ENCODE measurements at places on chromosomes 3 and 15.
A peak's percentile ranks its signal among the peaks of the same experiment; 100 is the strongest.

- no peak for DNase-seq
Measured at GRCh38 chr3:152050903-152051302, 177.5 kb downstream of the SUCNR1 start.

DNA sequence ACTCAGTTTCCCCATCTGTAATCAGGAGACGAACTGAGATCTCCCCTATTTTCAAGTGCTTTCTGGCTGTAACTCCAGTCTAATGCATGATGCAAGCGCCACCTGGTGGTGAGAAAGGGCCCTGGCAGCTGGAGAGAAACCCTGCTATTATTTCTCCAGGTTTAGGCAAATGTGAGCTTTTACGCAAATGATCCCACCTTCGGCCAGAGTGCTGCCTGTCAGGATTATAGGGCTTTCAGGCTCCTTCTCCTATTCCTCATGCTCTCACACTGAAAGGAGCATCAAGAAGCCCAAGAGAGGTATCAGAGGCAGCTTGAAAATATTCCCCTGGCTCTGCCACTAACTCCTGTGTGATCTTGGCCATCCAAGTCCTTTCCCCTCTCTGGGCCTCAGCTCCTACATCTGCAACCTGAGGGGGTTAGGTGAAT is 93.9 kb upstream of the RASGRF1 start:
- peak; percentile 58 for DNase-seq

GRCh38 chr15:73081321-73081958 is 29.2 kb downstream of the NEO1 start:
- peak; percentile 50 for DNase-seq

DNA sequence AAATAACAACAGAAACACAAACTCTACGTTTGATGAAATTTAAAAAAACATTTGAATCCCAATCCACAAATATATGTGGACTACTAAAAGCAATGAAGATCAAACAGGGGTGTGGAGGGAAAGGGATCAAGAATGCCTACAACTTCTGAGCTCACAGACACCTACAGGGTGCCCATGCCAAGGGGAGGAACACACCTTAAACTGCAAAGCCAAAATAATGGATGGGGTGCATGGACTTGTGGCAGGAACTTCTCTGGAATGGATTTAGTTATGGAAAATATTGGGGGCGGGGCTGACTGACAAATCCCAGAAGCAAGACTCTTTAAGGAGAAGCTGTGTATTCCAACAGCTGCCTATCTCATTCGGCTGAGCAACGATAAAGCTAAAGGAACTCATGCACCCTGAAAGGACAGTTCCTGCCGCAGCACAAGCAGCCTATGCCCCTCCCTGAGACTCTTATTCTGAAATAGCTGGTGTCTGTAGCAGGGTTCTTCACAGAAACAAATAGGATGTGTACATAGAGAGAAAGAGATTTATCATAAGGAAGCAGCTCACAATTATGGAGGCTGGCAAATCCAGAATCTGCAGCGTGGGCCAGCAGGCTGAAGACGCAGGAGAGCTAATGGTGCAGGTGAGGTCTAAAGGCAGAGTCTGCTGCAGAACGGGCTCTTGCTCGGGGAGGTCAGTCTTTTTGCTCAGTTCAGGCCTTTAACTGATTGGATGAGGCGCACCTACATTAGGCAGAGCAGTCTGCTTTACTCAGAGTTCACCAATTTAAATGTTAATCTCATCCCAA is 24.5 kb upstream of the PLA2G4D start:
- DNase-seq, result no peak

DNA sequence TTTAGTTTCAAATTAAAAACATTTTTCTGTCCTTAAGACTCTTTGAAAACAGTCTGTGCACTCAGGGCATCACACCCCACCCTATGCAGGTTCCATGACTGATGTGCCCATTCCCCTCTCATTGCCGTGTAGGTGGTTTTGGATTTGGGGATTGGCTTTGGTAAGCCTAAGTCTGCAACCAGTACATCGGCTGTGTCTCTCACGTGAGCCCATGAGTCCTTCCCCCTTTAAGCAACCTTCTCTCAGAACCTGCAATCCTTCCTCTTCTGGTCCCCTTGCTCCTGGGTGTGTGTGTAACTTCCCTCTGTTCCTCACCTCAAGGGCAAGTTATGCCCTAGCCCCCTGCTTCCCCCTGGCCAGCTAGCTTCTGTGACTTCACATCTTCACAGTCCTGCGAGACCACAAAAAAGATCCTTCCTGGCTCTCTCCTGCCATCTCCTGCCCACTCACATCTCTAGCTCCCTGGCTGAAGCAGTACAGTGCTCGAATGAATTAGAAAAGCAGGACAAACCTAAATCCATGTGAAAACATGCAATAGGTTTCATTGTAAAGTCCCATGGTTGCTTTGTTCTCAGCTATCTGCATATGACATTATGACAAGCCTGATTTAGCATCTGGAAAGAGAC is 126.7 kb downstream of the UACA start:
- DNase-seq, result no peak

GRCh38 chr3:57128826-57129667 is 36.1 kb downstream of the IL17RD start:
- DNase-seq, result no peak

DNA sequence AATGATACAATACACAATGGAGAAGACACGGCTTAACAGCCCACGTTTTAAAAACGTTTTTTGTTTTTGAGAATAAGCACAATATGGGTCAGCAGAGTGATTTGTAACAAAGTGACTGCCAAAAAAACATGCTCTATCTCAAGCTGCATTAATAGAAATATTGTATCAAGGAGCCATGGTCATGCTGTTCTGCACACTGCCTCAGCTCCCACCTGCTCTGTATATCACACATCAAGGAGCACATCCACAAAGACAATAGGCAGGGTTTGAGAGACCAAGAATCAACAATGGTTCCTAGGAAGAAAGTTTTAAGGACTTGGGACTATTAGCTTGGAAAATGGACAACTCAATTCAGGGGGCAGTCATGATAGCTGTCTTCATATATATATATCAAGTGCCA is 6.3 kb upstream of the BBX start:
- no peak for DNase-seq

DNA sequence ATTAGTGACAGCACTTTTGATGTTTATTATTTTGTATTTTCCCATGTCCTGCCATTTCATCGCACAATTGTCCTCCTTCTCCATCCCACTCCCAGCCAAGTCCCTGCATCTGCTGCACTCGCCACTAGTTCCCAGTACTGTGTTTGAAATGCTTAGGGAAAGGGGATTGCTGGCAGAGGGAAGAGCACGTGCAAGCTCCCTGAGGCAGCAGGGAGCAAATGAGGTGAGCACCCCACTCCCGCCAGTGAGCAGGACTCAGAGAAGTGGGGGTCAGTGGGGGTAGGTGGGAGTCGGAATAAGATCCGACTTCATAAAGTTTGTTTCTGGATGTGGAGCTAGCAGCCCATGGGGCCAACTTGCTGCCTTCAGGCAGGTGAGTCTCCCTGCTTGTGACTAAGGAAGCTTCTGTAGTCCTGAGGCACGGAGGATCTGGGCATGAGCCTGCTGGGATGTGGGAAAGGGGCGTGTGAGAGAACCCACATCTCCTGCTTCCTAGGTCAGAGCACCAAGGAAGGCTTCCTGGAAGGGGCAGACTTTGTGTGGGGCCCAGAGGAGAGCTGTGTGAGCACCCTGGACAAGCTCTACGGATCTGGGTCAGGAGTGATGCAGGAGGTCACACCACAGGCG is 99.7 kb upstream of the TLE3 start:
- DNase-seq, result no peak

DNA sequence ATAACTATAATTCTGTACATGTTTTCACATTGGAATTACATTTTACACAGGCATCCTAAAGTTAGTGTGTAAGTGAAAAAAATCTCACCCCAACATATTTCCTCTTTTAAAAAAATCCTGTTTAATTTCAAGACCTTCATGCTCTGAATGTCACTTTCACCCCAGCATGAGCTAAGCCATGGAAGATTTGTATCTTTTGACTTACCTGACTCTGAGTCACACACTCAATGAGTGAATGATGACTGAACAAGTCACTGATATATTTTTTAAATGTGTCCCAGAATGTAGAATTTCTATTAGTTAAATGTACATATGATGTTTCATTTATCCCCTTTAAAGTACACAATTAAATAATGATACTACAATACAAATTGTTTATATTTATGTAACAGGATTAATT is 199.9 kb upstream of the RBMS3 start:
- no peak for DNase-seq

- DNase-seq, result no peak
Measured at GRCh38 chr3:158494673-158495072, 76.3 kb upstream of the MLF1 start.

DNA sequence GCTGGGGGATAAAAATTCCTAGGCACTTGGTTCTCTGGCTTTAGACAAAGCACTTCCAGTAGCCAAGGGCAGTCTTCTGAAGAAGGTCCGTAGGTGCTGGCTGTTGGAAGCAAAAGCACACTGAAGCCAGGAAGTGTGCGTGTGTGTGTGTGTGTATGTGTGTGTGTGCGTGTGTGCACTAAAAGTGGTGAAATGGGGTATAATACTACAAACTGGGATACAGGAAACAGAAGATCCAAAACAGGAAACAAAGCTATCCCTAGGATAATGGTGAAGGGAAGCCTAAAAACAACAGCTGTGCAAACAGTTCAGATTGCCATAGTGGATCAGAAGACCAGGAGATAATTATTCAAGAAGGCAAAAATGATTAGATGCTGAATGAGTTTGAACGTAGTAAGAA is 103.4 kb downstream of the IL20RB start:
- no peak for DNase-seq

GRCh38 chr3:77256584-77257503 is 216.9 kb downstream of the ROBO2 start:
- no peak for DNase-seq

DNA sequence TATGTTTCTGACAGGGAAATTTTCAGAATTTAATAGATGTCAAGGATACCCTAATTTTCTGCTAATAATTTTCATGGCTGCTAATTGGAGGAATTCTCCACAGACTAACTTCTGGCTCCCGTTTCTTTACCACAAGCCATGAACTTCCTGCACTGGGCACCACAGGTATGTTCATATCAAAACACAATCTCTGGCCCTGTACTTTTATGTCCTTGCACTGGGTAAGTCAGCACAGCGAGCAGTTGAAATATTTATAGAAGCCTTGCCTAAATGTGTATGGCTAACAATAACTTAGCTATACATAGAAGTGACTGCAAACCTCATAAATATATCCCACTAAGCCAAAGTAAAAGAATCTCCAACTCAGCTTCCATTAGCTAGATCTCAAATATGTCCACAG is 246.9 kb downstream of the ZIC1 start:
- no peak for DNase-seq

GRCh38 chr3:26438325-26438940 is 184.1 kb upstream of the LRRC3B start:
- DNase-seq, result no peak

DNA sequence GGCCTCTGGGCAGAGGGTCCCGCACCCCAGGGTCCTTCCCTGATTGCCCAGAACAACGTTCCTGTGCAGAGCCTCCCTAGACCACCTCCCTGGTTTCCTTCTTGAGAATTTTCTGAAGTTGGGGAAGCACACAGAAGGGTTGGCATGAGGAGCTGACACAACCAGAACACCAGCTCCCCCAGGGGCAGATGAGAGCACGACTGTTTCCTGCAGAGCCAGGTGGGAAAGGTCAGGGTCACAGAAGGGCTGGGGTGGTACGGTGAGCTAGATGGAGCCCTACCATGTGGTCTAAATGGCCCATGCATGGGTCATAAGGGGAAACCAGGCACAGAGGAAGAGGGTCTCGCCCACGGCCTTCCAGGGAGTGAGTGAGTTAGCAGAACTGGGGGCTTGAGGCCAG is 10.4 kb downstream of the PPCDC start:
- DNase-seq, result no peak

- DNase-seq, result no peak
Measured at GRCh38 chr15:33569036-33569435, 258.3 kb downstream of the RYR3 start.

DNA sequence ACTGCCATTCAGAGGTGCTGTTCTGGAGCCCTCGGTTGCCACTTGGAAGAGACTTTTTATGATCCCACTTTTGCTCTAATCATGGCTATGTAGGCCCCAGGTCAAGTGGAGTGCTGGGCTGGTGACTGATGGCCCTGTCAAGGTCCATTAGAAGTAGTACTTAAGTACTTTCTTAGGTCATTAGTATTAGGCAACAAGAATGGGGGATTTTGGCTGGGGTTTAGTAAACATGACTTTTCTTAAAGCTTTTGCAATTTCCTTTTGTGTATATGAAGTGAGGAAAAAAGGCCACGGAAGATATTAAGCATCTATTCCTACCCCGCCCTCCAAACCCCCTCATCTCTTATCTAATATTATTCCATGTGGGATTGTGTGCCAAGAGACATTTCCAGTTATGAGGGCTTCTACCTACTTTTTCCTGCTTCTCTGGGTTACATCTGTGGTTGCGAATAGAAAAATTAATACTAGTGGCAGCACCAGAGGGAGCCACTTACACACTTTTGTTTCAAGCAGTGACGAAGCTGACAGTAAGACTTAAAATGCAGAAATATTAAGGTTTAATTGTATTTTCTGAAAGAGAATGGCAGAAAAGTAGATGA is 13.9 kb downstream of the NLGN1 start:
- no peak for DNase-seq

DNA sequence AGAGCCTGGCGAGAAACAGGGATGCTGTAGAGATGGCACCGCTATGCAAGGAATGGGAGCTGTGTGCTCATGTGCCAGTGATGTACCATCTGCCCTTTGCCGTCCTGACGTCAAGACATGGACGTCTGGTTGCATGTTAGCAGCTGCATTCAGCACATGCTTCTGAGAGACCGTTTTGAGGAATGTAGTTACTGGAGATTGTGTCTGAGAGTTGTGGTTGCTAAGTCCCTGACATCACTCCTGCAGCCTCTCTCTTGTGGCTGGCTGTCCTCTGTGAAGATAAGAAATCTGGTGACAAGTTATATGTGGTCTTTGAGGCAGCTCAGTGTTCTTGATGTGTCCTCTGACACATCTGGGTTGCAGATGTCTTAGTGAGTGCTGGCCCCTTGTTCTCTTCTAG is 165.1 kb downstream of the APBA2 start:
- DNase-seq, result no peak

DNA sequence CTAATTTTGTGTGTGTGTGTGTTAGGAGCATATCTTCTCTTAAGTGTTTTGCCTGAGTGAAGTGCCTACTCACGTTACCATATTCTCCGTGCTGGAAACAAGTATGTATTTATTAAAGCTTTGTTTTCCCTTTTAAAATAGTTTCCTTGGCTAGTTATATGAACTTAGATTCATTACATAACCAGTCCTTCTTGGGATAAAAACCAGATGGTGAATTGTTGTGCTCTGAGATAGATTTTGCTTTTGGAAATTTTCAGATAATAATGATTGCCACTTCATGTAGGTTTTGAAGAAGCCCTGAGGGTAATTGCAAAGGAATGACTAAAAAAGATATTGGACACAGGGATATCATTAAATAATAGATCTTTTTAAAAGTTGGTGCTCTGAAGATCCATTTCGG is 390.2 kb upstream of the SGO1 start:
- no peak for DNase-seq

DNA sequence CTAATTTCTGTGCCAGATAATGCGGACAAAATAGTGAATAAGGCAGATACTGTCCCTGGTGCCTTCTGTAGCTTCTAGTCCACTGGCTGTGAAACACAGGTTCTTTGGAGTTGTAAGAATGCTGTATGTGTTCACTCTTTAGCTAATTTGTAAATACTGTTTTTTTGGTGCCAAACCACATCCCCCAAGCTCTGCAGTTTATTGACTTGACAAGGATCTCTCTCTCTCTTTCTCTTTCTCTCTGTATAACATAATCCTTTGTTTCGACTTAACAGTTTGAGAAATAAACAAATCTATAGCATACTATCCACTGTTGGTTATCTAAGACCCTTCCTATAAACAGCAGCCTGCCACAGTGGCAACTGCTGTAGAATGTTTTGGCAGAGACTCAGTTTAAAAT is 7.6 kb downstream of the SMAD3 start:
- no peak for DNase-seq
